Upper lobe of right lung (tissue), 1 donor: ENCODE measurements at places on chromosomes 6 and 20. TPM values are rescaled to one million over a fixed set of nuclear protein-coding genes. Genes with fewer than 3 reads are reported as not detected.

- H3K27ac ChIP-seq: no peak overlapping the region
- H3K27me3 ChIP-seq: no peaks in the 10 kb centered on the region
- H3K4me1 ChIP-seq: peaks cover 7% of the 10 kb centered on the region
Measured at GRCh38 chr20:23200914-23201313, 114.8 kb upstream of the CD93 start.

DNA sequence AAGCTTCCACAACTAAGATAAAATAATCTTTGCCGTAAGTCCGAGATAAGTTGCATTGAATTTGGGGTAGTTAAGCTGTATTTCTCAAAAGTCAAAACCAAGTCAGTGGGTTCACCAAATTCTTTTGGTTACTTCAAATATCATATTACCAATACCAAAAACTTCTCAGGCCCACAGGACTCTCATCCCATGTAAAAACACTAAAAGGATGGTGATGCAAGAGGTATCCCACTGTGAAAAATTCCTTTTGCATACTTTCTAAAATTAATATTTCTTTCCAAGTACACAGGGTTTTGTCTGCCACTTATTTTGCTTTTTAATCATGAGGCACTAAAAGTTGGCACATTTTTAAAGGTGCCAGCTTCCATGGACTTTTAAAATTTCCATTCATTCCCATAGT lies 151.3 kb downstream of the GJA10 start:
- DNase-seq: no peak
- H3K4me1 ChIP-seq: no peaks in the 10 kb centered on the region
- no peak overlapping the region for H3K27ac ChIP-seq
- H3K36me3 ChIP-seq: no peaks in the 10 kb centered on the region
- no peaks in the 10 kb centered on the region for H3K27me3 ChIP-seq

GRCh38 chr20:19936466-19937200 lies 80.5 kb upstream of the NAA20 start:
- DNase-seq: no peak
- H3K27me3 ChIP-seq: no peaks in the 10 kb centered on the region

GRCh38 chr6:81861281-81861680 lies 108.8 kb upstream of the TENT5A start:
- DNase-seq: no peak
- H3K36me3 ChIP-seq: no peaks in the 10 kb centered on the region
- no peaks in the 10 kb centered on the region for H3K27me3 ChIP-seq
- no peaks in the 10 kb centered on the region for H3K4me1 ChIP-seq

DNA sequence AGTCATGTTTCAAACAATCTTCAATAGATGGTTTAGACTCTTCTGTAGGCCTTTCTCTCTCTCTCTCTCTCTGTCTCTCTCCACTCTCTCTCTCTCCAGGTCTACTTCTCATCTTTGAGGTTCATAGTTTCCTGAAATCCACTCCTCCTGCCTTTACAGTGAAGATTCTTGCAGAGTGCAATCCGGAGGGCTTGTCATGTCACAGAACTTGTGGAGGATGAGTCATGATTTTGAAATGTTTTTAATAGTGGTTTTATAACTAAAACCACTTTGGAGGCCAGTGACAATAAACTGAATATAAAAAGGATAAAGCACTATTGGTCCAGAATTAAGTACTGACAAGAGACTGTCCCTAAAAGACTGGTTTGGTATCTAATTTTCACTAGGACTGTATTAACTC lies 156.3 kb downstream of the KIF6 start:
- no peak for DNase-seq
- no peak overlapping the region for H3K4me3 ChIP-seq
- no peaks in the 10 kb centered on the region for H3K27me3 ChIP-seq
- no peak overlapping the region for H3K27ac ChIP-seq
- no peaks in the 10 kb centered on the region for H3K36me3 ChIP-seq

DNA sequence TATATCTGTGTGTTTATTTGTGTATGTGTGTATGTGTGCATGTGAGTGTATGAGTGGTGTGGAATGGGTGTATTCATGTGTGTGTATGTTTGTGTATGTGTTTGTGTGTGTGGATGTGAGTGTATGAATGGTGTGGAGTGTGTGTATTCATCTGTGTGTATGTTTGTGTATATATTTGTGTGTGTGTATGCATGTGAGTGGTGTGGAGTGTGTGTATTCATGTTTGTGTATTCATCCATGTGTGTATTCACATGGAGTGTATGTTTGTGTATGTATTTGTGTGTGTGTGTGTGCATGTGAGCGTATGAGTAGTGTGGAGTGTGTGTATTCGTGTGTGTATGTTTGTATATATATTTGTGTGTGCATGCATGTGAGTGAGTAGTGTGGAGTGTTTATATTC lies 66.6 kb downstream of the PPP1R14C start:
- H3K36me3 ChIP-seq: no peaks in the 10 kb centered on the region
- no peak for DNase-seq
- H3K27ac ChIP-seq: no peak overlapping the region

DNA sequence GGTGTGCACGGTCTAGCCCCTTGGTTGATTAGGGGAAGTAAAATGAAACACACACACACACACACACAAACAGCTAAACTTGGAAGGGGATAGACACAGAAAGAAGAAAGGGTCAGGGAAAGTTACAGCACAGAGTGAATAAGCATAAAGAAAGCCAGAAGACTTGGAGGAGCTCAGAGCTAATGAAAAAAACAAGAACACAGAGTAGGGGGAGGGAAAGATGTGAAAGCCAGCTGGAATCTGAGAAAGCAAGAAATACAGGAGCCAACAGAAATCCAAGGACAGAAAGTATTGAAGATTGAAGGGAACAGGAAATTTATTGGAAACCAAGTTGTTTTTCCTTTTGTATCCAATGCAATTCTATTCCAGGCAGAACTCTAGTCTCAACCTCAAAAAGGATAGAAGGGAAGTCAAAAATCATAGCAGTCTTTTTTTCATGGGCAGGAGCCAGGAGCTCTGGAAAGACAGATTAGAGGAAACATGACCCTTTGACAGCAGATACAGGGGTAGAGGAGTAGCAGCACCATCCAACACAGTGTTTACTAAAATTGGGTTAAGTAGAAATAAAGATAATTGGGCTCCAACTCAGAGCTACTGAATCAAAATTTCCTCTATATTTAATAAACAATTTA lies 10.1 kb downstream of the HMGCLL1 start:
- H3K27me3 ChIP-seq: no peaks in the 10 kb centered on the region
- no peaks in the 10 kb centered on the region for H3K4me1 ChIP-seq
- H3K27ac ChIP-seq: no peak overlapping the region
- H3K4me3 ChIP-seq: no peak overlapping the region
- no peak for DNase-seq

The SMIM8 gene
- 9.5 TPM for total RNA-seq

The NKAIN2 gene
- not detected for total RNA-seq

GRCh38 chr6:30814146-30815040 lies 69.9 kb upstream of the DDR1 start:
- no peaks in the 10 kb centered on the region for H3K27me3 ChIP-seq
- H3K4me1 ChIP-seq: peaks cover 18% of the 10 kb centered on the region
- no peak overlapping the region for H3K4me3 ChIP-seq
- H3K36me3 ChIP-seq: no peaks in the 10 kb centered on the region
- DNase-seq: no peak
- no peak overlapping the region for H3K27ac ChIP-seq

DNA sequence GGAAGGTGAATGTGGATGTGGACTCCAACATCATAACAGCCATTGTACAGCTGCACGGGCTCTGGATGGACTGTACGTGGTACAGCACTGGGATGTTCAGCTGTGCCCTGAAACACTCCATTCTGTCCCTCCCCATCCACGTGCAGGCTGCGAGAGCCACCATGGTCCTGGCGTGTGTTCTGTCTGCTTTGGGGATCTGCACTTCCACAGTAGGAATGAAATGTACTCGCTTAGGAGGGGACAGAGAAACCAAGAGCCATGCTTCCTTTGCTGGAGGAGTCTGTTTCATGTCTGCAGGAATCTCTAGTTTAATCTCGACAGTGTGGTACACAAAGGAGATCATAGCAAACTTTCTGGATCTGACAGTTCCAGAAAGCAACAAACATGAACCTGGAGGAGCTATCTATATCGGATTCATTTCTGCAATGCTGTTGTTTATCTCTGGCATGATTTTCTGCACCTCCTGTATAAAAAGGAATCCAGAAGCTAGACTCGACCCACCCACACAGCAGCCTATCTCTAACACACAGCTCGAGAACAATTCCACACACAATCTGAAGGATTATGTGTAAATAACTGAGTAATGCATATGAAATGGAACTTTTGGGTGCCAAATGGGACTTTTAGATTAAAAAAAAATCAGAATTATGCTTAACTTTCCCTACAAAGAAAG lies 12.1 kb downstream of the CLDN20 start:
- no peaks in the 10 kb centered on the region for H3K4me1 ChIP-seq
- no peak overlapping the region for H3K27ac ChIP-seq
- no peaks in the 10 kb centered on the region for H3K36me3 ChIP-seq
- H3K4me3 ChIP-seq: no peak overlapping the region

The ZNF831 gene
- 1.0 TPM for total RNA-seq

The MPIG6B gene
- 1.1 TPM for total RNA-seq

DNA sequence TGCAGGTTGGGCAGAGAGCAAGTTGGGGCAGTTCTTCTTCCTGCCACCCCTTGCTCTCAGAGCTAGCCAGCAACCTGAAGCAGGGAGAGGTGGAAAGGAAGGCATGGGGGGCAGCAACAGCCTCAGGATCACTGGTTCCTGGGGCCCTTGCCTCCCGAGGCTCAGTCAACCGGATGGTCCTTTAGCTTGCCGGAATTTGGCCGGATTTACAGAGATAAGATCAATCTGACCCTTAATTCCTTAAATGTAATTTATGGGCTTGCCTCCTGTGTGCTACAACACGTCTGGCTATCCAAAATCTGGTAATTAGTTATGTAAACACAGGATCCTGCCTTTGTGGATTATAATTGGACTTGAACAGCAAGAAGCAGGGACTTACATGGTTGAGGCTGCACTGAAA lies 19.5 kb upstream of the TCP11 start:
- no peak overlapping the region for H3K4me3 ChIP-seq
- H3K27me3 ChIP-seq: no peaks in the 10 kb centered on the region
- no peaks in the 10 kb centered on the region for H3K36me3 ChIP-seq

The OR2H1 gene
- total RNA-seq: not detected

- H3K27ac ChIP-seq: no peak overlapping the region
- peaks cover 7% of the 10 kb centered on the region for H3K27me3 ChIP-seq
- peaks cover 12% of the 10 kb centered on the region for H3K4me1 ChIP-seq
- peak overlapping the region; percentile 69 for H3K4me3 ChIP-seq
Measured at GRCh38 chr6:136548582-136549299, 1.5 kb downstream of the MAP7 start.

GRCh38 chr20:19784511-19785172 lies 26.6 kb downstream of the RIN2 start:
- no peaks in the 10 kb centered on the region for H3K36me3 ChIP-seq
- no peaks in the 10 kb centered on the region for H3K27me3 ChIP-seq
- DNase-seq: peak; percentile 80
- H3K4me3 ChIP-seq: no peak overlapping the region
- H3K27ac ChIP-seq: peak overlapping the region; percentile 61

DNA sequence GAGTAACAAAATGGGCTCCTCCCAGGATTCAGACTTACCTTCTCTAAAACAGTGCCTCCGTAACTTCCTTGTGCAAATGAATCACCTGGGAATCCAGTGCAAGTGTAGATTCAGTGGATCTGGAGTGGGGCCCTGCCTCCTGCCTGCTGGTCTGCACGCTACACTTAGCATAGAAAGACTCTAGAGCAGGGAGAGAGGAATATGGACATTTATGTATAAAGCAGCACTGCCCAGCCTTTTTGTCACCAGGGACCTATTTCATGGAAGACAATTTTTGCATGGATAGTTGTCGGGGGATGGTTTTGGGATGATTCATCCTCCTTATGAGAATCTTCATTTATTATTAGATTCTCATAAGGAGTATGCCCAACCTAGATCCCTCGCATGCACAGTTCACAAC lies 42.3 kb upstream of the L3MBTL3 start:
- H3K36me3 ChIP-seq: no peaks in the 10 kb centered on the region
- no peaks in the 10 kb centered on the region for H3K4me1 ChIP-seq
- no peak overlapping the region for H3K27ac ChIP-seq
- H3K27me3 ChIP-seq: no peaks in the 10 kb centered on the region
- no peak overlapping the region for H3K4me3 ChIP-seq

- H3K36me3 ChIP-seq: no peaks in the 10 kb centered on the region
- H3K27me3 ChIP-seq: no peaks in the 10 kb centered on the region
- no peak overlapping the region for H3K27ac ChIP-seq
- no peaks in the 10 kb centered on the region for H3K4me1 ChIP-seq
- no peak overlapping the region for H3K4me3 ChIP-seq
- DNase-seq: no peak
Measured at GRCh38 chr20:43903953-43904826, 10.5 kb upstream of the TOX2 start.
